HepG2 (cell line): ENCODE measurements at places on chromosomes 4 and X.
A peak's percentile ranks its signal among the peaks of the same experiment; 100 is the strongest.

DNA sequence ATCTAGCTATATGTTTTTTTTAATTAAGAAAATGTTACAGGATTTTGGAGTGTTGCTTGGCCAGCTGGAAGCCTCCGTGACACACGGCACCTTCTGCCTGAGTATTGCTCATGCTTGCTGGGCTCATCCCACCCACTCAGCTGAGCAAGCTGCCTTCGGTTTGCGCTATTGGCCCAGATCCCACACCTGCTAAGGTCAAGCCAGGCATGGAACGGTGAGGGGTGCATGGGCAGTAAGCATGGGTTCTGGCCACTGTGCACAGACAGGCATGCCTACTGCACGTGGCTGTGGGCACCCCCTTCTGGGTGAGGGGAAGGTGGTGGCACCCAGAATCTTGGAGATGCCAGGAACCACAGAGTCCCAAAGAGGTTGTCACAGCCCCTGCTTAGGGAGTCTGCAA is 1178.4 kb upstream of the PCDH7 start:
- no peak for DNase-seq

DNA sequence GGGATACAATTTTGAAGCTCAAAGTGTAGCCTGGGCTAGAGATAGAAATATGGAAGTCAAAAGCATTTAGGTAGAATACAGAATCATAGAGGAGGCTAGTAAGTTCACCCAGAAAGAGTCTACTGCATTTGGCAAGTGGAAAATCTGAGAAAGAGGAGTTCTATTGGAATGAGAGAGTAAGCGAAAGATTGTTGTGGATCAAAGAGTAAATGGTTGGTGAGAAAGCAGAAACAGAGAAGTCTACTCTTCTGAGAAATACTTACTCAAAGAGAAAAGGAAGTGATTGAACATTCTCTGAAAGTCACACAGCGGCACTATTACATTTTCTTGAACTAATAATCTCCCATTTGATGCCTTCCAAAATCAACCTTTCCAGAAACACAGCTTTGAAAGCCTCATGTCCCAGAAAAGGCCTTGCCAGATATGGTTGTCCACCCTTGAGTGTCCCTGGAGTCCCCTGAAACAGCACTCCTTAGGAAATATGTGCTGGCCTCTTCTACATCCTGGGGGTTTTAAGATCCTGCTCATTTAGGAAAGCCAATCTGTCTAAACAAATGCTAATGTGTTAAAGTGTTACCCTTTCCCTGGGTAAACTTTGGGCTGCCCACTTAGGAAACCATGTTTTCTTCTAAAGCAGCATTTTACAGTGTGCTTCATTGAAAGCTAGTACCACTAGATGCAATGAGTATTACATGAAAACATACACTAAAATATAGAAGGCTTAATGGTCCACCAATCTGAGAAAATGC is 132.6 kb downstream of the INPP4B start:
- DNase-seq, result no peak

- DNase-seq, result no peak
These were observed 467 bp downstream of the HSD17B11 start for GRCh38 chr4:87390551-87390890.

DNA sequence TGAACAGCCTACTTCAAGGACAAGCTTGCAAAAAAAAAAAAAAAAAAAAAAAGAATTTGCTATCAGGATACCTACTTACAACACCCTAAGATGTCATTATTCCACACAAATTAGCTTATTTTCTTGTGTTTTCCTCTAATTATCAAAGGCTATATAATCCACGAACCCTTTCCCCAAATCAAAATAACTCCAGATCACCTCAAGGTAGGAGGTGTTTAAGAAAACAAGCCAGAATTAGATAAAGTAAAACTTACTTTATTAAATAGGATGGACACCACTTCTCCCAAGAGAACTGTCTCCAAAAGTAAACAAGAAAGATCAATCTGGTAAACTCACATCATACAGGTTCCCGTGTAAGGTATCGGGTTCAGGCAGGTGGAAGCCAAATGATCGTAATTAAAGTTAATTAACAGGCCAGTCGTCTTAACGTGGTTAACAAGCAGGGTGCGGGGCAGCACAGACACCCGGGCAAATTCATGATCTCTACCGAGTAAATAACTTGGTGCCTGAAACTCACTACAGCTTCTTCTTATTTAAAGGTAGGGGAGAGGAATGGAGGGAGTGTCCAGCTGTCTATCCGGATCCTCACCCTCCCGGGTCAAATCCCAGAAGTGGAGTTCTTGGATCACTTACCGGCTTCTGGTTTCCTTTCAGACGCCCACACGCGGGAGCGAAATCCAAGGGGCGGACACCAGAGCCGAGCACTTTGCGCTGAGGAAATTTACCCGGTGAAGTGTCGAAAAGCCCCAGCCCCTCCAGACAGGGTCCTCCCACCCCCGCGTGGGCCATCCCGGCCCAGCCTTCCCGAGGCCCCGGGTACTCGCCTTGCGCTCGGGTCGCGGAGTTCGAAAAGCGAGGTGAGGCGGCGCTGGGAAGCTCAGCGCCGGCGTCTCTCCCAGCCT is 708 bp downstream of the ARAP2 start:
- no peak for DNase-seq

DNA sequence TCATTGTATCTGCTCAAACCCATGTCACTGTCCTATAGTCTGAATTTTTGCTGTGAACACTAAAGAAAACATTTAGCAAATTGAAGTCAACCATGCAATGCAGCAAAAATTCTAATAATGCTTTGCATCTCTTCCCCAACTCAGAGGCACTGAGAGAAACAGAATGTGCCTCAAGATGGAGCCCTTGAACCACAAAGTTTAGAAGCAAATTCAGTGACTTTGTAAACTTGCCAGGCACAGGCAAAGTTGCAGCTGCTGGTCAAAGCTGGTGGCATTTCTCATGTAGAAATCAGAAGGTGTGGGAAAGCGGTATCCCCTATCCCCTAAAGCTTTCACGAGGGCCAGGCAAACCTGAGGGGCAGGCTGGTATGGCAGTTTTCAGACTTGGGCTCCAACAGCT is 121.7 kb upstream of the DIPK2B start:
- peak; percentile 37 for DNase-seq

DNA sequence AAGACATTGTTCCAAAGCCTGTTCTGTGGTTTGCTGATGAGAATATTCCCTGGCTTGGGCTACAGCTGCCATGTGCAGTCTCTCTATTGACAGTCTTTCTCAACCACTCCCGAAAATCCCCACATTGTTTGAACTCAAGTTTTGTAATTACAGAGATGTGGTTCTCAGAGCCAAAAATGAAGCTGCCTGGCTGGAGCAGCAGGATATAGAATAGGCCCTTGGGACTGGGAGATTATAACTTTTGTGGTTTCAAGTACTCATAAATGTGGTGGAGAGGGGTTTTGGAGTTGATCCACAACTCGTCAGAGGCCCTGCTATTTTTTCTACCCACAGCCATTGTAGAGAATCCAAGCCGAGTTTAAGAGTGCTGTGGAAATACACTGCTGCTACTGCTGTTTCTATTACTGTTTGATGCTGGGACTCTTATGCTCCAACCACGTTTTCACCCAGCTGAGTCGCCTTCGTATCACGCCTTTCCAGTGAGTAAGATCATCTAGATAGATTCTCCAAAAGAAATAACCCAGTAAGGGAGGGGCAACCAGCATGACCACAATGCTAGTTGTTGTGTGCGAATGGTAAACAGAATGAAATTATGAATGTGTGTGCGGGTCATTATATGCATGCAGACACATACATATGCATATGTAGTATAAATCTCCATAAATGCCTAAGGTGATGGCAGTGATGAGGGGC is 57.1 kb upstream of the ATXN3L start:
- no peak for DNase-seq

DNA sequence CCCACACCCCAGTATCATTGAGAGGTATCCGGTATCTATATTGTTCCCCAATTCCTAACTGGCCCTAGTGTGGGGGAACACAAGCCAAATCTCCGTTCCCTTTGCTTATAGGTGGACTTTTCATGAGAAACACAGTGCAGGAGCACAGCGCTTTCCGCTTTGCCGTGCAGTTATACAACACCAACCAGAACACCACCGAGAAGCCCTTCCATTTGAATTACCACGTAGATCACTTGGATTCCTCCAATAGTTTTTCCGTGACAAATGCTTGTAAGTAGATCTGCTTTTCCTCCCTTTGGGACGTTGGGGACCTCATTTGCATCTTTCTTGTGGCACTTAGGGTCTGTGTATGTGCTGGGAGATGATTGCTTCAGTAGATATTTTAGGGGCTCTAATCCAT is 1.6 kb downstream of the GRIA3 start:
- no peak for DNase-seq

DNA sequence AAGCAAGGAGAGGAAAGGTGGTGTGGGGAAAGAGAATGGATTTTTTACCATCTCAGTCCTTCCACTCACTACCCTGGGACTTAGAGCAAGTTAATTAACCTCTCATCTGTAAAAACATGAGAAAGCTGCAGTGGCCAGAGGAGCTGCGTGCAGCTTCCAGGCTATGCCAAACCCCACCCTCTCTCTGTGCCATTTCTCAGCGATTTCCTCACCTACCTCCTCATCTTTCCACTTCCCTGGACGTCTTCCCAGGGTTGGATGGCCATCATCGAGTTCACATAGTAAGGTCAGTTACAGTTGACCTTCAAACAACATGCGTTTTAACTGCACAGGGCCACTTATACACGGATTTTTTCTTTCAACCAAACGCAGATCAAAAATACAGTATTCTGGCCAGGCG is 64.3 kb downstream of the SMIM20 start:
- DNase-seq, result no peak

GRCh38 chrX:15321447-15321846 is 6.0 kb upstream of the ASB11 start:
- no peak for DNase-seq

DNA sequence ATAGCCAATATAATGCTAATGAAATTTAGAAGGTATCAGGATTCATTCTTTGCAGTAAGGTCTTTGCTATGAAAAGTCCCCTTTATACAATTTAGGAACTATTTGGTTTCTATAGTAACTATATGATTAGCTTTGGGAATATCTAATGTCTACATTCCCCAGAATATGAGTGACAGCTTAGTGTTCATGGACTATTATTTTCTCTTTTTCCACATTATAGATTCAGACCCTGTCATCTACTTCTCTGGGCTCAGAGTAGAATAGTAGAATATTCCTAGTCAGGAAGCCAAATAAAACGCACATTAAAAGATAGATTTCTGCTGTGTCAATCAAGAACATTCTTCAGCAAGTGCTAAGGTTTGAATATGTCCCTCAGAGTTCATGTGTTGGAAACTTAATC is 26.1 kb upstream of the SULT1B1 start:
- no peak for DNase-seq

DNA sequence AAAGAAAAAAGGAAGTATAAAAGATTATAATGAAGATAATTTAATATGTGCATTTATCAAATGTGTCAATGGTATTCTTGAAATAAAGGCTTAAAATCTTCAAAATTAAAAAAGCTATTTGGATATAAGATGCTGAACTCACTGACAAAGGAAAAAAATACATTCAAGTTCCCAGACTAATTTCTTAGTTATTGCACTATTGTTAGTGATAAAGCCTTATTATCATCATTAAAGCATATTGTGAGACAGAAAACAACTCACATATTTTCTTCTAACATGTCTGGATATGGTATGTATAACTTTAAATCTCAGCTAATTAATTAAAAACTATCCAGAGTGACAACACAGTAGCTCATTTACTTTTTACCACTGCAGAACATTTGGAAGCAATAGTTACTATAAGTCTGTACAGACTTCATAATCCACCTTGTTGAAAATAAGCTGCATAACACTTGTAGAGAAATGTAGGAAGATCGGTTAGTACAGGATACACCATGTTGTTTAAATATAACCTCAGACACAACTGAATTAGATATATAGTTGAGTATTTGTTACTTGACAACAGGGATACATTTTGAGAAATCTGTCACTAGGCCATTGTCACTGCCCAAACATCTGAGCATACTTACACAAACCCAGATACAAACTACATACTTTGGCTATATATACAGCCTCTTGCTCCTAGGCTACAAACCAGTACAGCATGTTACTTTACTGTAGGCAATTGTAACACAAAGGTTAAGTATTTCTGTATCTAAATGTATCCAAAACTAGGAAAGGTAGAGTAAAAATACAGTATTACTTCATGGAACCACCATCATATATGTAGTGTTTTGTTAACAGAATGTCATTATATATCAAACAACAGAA is 12.8 kb upstream of the FAM200B start:
- no peak for DNase-seq
